ENCODE measurements at places on chromosomes 11 and 22.
A peak's percentile ranks its signal among the peaks of the same experiment; 100 is the strongest.

GRCh38 chr11:77215106-77215505, 86.4 kb downstream of the GDPD4 start:
- no peak for DNase-seq

- DNase-seq, result peak; percentile 59
These were observed 22.9 kb upstream of the A4GALT start for GRCh38 chr22:42743501-42743991.

DNA sequence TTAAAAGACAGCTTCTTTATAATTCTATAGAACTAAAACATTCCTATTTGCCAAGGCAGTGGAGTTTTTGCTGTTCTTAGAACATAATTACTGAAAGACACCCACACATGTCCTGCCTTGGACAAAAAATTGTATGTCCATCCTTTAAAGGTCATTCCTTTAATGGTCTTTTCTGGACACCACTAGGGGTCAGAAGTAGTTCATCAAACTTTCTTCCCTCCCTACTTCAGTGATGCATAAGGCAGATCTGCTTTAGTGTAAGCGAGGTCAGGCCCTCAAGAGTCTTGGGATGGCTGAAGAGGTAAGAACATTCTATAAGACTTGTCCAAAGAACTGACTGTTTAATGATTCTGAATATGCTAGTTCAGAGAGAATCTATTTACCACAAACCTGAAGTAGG, 4.3 kb upstream of the OR51V1 start:
- DNase-seq, result peak; percentile 48

DNA sequence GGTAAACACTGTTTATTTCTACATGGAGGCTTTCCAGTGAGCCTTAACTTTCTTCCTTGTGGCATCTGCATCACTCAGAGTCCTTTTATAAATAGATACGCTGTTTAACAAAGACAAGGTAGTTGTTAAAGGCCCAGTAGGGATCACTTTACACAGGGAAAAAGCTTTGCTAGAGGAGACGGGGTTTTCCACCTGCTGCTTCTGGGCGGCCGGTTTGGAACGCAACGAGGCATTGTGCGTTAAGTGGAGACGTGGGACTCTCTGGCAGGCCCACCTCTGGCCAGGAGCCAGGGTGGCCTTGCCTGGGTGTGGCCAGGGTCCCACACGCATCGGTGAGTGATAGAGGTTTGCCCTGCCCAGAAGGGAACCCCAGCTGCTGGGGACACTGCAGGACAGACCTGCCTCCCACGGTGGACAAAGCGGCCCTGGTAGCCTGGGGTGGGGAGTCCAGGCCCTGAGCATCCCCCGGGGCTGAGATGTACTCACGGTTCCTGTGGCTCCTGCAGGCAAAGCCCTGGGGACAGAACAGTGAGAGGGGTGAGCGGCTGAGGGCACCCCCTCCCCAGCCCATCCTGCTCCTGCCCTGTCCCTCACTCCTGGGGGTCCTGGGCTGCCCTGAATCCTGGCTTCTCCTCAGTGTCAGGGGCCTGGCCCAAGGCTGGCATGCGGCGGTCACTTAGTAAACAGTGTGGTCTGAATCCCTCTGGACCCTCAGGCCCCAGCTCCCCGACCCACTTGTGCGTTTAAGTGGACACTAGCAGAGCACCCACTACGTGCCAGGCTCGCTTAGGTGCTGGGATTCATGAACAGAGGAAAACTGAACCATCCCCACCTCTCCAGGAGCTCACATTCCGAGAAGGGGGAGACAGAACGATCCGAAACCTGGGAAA, 4.2 kb downstream of the IL17REL start:
- DNase-seq, result no peak

DNA sequence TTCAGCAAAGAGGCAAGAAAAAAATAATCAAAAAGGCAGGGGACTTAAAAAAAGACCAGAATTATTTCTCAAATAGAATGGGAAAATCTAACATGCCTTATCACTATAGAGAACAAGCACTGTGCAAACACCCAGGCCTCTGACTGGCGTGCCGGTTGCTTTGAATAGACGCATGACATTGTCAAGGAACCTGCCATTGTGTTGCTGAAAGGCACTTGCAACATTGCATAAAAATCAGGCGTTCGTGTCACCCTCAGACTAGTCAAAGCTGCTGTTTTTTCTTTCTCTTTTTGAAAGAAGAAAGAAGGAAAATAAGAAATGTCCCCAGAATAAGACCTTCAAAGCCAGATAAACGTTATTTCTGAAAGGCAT, 549.3 kb upstream of the CADM1 start:
- no peak for DNase-seq

GRCh38 chr11:75541193-75542087, 15.7 kb upstream of the GDPD5 start:
- no peak for DNase-seq

- DNase-seq, result no peak
These were observed 681 bp upstream of the ARHGEF12 start for GRCh38 chr11:120335556-120335907.

- no peak for DNase-seq
These were observed 5.5 kb downstream of the UPK2 start for GRCh38 chr11:118961591-118961990.

- DNase-seq, result no peak
These were observed 2.2 kb downstream of the OR51E2 start for GRCh38 chr11:4695442-4695841.

DNA sequence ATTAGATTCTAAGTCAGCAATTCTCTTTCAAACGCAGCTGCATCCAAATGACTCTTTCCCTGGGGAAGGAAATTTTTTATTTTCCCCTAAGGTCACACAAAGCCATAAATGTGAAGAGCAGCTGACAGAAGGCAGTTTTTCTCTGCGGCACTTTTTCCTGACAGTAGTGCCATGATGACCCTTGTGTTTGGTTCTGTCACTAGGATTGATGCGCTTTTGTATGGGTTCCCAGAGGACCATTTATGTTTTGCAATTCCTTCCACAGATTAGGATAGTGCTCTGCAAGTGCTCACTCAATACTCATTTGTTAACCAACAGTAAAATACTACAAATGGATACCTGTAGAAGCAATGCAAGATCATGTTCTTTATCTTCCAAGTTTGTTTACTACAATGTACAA, 359.6 kb upstream of the CTSC start:
- no peak for DNase-seq

DNA sequence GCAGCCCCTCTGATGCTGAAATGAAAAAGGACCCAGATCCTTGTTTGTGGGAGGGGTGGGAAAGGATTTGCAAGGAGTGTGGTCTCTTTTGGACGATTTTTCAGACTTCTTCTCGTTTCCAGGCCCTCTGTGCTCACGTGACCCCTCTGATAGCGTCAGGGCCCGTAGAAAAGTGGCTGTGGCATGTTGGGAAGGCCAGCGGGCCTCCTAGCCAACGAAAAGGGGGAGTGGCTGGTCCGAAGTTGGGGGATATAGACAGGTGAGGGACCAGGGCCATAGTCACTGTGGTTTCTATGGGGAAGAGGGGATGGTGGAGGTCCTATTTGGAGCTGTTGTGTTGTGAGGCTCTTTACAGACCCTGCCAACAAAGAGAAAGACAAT, 6.6 kb downstream of the PARVB start:
- no peak for DNase-seq

GRCh38 chr22:49398646-49399045, 429.0 kb downstream of the BRD1 start:
- DNase-seq, result no peak

- no peak for DNase-seq
These were observed 32.1 kb downstream of the EHF start for GRCh38 chr11:34653031-34653430.

DNA sequence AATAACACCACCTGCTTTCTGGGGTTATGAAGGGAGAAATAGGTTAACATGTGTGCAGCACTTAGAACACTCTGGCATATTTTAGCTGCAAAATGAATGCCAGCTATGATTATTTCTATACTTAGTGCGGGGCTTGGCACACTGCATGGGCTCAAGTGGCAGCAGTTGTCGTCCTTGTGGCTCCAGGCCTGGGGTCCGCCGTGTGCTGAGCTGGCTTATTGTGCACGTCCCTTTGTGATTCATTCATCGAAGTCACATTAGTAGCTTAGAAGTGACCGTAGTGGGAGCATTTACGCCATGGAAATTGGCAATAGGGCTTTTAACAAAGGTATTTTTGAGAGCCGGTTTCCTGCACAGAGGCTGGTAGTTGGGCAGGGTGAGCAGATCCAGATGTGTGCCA, 4.2 kb downstream of the RASD2 start:
- no peak for DNase-seq

DNA sequence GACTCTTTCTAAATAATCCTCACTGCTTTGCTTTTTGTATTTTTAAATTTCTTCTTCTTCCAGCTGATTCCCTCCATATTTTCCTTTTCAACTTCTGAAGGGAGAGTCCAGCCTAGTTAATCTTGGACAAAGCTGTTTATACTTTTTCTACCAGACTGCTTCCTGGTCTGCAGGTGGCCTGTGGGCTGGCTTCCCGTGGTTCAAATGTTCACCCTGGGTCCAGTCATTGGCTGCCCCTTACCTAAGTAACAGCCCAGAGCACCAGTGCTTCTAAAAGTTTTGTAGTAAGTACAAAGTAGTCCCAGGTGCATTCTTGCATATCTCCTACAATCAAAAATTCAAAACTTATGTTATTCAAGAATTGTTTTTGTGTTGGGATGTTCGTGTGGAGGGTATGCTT, 19.1 kb downstream of the ZNF143 start:
- no peak for DNase-seq

DNA sequence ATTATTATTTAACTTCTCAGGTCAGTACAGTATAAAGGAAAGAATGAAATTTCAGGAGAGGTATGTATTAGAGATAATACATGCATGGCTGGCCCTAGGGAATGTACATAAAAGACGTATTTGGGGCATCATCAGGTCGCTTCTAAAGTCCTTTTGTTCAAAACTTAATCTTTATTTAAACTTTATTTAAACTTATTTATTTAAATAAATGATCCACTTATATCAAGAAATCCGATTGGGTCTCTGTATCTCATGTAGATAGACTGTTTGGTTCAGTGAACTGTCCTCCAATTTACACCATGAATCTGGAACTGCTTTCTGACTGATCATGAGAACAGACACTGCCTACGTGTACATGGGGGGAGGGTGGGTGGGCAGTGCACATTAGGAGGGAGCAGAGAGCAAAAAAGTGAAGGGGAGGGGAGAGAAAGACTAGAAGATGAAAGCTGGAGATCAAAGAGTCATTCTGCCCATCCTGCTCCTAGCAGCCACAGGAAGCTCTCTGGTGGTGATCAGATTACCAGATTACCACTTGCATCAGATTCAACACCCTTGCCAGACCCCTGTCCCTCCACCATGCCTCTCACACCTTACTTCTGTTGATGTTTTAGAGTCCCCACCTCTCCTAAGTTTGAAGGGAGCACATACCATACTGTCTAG, 92.1 kb upstream of the MTMR2 start:
- no peak for DNase-seq

DNA sequence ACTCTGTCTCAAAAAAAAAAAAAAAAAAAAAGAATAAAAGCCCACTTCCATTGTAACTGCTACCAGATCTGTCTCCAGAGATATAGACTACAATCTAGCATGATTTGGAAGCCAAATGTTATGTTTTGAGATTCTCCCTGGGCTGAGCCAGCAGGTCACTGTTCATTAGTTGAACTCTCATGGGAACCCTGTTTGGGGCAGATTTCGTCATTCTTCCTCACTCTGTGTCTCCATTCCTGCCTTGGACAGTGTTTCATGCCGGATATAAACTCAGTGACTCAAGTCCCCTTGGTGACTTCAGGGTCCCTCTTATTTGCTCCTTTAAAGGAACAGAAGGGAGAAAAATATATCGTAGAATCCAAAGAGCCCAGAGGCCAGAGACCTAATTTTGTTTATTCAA, 378.1 kb downstream of the LARGE1 start:
- no peak for DNase-seq

- no peak for DNase-seq
These were observed 9.4 kb downstream of the PLAAT2 start for GRCh38 chr11:63553759-63554158.

- peak; percentile 55 for DNase-seq
These were observed 72.1 kb downstream of the LRRC32 start for GRCh38 chr11:76598426-76598839.

DNA sequence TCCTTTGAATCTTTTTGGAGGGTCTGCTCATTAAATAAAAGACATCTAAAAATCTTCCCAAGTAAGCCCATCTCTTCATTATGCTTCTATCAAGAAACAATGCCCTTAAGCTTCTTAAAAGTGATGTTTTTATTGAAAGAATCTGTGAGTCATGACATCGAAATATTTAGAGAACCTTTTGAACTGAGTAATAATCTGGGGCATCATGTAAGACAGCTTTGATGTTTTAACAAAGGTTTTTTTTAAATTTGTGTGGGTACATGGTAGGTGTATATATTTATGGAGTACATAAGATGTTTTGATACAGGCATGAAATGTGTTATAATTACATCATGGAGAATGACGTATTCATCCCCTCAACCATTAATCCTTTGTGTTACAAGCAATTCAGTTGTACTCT, 46.8 kb downstream of the PLAAT5 start:
- DNase-seq, result no peak

- no peak for DNase-seq
These were observed 27.7 kb upstream of the ARFGAP3 start for GRCh38 chr22:42884616-42885375.

GRCh38 chr22:46537946-46538813, 760 bp upstream of the CELSR1 start:
- DNase-seq, result no peak

DNA sequence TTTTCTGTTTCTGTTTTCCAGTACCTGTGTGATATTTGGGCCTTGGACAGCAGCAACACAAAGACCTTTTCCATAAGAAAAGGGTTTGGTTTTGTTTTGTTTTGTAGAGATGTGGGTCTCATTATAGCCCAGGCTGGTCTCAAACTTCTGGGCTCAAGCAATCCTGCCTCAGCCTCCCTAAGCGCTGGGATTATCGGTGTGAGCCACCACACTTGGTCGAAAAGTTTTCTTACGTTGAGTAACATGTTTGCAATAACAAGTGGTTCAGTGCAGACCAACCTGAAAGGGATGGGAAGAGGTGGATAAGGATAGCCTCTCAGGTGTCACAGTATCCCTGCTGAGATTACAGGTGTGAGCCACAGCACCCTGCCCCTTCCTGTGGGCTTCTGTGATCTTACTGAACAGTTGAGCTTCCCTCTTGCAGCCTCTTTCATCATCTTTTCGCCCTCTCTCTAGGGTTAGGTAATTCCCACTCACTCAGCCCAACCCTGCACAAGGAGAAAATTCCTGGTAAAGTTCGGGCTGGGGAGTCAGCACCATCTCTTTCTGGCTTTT, 3.5 kb upstream of the MRPL48 start:
- no peak for DNase-seq

- DNase-seq, result no peak
These were observed 26.8 kb upstream of the MGAT3 start for GRCh38 chr22:39429916-39430575.

DNA sequence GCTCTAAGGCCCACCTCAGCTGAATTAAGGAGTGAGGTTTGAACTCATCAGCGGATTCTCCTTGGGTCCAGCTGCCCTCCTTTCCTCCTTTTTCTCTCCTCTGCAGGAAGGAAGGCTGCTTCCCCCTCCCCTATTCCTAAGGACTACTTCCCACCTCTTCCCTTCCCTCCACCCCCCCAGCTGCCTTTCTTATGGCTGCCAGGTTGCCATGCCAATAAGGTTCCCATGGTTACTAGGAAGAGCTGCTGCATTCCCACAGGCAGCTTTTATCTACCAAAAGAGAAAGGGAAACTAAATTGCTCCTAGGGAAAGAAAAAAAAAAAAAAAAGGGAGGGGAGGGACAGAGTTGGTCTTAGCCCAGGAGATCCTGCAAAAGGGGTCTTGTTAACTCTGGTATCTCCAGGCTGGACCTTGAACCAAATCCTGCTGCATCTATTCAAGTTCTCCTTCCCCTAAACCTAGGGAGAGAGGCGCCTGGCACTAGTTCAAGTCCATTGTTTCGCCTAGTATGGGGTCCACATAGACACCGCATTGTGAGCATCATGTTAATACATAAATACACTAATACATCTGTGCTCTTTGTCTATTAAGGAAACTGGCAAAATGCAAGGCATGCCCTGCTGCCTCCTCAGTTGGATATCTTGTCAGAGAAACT, 21.2 kb upstream of the FEZ1 start:
- DNase-seq, result peak; percentile 33
